ENCODE measurements at places on chromosomes 7 and 10.

- DNase-seq: no peak
Observed at GRCh38 chr10:72061491-72061890, 26.9 kb downstream of the SPOCK2 start.

GRCh38 chr10:92505044-92505443 lies 68.8 kb downstream of the IDE start:
- no peak for DNase-seq

DNA sequence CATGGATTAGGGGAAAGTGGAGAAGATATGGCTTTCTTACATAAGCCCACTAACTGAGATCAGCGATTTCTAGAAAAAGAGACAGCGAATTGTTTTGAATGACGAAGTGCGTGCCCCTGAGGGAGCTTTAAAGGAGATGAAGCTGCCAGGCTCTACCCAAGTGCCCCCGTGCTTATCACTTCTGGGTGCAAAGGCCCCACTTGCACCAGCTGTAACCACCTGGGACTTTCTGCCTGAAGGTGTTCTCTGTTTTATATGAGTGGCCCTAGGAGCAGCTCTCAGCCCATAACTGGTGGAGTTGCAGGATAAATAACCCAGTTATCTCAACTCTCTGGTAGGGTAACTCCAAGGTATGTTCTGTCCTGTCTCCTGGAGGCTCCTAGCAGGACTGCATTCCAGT lies 20.4 kb upstream of the CARD11 start:
- DNase-seq: no peak

DNA sequence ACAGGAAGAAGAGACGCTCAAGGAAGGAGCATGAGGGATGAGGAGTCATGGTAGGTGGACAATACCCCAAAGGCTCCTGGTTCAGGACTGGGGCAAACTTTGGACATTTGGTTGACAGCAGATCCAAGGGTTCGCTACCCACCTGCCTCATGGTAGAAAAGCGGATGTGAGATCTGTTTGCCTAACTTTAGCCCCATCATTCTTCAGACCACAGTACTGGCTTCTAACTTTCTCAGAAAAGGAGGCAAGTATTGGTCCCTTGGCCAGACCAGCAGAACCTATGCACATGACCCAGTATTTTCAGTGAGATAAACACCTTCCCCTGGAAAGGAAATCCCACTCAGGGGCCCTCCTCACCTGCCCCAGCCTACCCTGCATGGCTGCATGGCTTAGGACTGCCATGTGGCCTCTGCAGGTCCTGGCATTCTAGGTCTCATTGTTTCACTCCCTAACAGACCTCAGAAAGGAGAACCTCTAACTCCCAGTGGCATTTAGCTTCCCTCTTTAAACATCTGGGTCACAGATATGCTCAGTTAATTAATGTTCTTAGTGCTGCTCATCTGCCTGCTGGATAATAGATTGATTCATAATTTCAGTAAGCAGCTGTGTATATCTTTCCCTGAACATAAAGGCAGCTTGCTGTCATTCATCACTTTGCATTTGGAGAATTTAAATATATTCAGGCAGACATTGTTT lies 574.1 kb downstream of the GALNT17 start:
- no peak for DNase-seq

DNA sequence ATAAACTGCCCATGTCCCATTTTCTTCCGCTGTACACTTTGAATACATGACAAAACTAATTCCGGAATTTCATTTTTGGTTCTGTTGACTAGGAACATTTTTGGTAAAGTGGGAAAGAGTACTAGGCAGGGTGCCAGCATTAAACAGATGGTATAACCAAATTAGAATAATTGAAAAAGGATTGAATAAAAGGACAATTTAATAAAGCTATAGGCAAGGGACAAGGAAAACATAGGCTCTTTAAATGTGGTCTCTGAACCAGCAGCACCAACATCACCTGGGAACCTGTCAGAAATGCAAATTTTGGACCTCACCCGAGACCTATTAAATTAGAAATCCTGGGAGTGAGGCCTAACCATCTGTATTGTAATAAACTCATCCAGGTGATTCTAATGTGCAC lies 376.9 kb downstream of the LRRTM3 start:
- DNase-seq: no peak

DNA sequence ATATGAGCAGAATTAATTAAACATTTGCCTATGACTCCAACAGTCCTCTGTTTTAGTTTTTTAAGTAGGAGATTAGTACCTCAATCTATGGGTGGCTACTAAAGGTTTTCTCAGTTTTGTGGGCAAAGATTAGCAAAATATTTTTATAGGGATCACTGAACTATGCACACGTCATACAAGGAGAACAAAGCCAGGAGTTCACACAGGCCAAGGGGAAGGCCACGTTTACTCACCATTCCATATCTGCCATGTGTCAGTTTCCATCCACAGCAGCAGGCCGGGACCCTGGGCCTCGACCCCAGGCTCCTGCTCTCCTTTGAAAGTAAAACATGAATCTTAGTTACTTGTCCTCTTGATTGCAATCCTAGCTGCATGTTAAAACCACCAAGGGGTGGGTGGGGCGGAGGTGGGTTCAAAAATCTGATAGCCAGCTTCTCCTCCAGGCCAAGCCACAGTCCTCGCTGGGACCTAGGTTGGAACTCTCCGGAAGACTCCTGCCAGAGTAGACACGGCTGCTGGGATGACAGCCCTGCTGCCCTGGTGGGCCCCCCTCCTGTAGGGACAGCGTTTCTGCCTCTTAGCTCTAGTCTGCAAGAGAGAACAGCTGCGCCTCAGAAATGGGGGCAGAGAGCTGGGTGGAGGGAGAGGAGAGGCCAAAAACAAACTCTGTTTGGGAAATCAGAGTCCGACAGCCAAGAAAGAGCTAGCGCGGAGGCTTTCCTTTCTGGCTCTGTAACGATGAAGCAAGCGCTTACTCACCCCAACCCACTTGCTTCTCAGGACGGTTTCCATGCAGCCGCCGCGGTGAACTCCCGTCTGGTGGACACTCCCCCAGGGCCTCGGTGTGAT lies 35.6 kb downstream of the PITRM1 start:
- DNase-seq: no peak

DNA sequence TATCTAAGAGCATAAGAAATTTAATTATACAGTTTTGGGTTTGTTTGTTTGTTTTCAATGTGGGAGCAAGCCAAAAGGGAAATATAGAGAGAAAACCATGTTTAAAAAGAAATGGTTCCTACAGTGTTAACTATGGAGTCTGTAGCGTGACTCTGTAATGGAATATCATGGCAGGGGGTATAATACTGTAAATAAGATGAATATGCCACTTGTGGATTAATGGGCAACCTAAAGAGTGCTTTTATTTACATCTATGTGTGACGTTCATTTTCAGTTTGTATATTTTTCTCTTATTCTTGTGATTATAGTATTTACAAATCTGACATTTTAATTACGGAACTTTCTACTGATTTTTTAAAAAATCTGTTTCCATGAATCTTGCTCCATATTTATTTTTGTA lies 95.9 kb downstream of the POLL start:
- DNase-seq: no peak

DNA sequence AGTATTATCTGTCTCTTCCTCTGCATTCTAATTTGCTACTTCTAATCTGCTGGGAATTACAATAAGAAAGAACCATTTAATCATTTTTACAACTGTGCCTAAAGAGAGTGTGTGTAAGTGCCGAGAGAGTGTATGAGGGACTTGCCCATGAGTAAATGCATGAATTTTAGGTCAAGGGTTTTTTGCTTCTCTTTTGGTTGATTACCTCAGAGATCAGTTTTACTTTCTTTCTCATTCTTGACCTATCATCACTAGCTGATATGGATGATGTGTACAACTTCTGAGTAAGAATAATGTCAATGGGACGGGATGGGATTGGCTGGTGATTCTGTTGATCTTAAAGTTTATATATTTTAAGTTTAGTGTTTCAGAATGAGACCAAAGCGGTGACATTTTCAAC lies 47.8 kb downstream of the IKZF1 start:
- no peak for DNase-seq

- no peak for DNase-seq
Observed at GRCh38 chr7:33750177-33750576, 155.2 kb upstream of the BMPER start.

DNA sequence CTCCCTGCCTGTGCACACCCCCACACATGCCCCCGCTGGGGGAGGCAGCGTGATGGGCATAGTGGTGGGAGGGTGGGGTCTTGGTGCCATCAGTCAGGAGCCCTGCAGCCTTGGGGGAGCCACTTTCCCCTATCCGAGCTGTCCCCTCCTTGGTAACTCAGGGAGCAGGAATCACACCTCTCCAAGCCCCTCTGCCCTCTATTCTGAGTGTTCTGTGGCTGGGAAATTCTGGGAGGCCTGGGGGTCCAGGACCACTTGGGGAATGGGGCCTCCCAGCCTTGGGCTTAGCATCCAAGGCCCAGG lies 11.3 kb downstream of the DPYSL4 start:
- DNase-seq: no peak

GRCh38 chr10:80196950-80197315 lies 8.4 kb downstream of the ANXA11 start:
- DNase-seq: no peak

- no peak for DNase-seq
Observed at GRCh38 chr7:104650991-104651640, 322.7 kb downstream of the LHFPL3 start.

- no peak for DNase-seq
Observed at GRCh38 chr7:45890902-45891461, 2.7 kb downstream of the IGFBP1 start.

- DNase-seq: no peak
Observed at GRCh38 chr7:1678571-1679325, 8.7 kb downstream of the ELFN1 start.

DNA sequence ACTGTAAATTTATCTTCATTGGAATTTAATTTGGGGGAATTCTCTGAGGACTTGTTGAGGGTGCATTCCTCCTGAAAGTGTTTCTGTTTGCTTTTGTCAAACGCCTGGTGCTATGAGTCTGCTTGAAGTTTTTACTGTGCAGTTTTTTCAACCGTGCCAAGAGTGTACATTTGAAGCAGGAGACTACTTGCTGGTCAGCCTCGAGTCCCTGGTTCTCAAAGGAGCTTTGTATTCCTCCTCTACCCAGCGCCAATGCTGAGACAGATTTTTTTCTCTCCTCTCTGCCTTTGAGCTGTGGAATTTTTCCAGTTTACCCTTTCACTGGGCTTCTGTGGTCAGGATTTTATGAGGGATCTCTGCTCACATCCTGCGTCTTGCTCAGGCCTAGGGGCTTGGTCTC lies 62.1 kb downstream of the NPY start:
- no peak for DNase-seq

- DNase-seq: no peak
Observed at GRCh38 chr7:133828906-133829305, 298.2 kb upstream of the LRGUK start.

- DNase-seq: no peak
Observed at GRCh38 chr10:7945469-7946187, 108.9 kb upstream of the GATA3 start.

DNA sequence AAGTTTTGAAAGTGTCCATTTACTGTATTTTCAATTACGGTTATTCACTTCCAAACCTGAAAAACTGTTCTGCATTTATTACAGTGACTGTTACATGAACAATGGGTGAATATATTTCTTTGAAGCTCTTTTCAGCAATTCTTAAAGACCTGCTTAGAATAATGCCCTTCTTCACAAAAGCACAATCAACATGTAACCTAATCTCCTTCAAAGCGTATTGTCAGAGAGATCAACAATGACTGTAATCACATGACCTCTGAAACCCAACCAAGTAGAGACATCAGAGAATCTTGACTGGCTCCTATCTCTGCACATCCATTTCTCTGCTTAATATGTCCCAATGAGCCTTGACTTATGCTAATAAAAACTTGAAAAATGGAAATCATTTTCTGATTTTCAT lies 126.7 kb downstream of the NRCAM start:
- DNase-seq: no peak

DNA sequence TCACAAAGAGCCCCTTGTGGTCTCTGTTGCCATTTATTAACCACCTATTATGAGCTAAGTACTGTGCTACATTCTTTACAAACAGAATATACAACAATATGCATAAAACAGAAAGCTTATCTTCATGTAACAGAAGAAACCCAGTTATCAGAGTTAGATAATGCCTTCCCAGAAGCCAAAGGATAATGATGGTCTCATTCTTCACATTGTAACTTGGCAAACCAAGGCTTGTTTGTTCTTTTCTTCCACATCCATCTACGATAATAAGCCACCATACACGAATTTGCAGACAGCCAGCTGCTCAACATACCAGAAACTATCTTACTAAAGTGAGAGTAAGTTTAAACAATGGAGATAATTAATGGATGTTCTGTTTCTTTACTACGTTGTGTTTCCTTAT lies 127.6 kb downstream of the NEBL start:
- DNase-seq: no peak

- no peak for DNase-seq
Observed at GRCh38 chr10:121051171-121051570, 200.0 kb downstream of the WDR11 start.

GRCh38 chr7:44802418-44803025 lies 6.0 kb downstream of the PPIA start:
- DNase-seq: no peak

DNA sequence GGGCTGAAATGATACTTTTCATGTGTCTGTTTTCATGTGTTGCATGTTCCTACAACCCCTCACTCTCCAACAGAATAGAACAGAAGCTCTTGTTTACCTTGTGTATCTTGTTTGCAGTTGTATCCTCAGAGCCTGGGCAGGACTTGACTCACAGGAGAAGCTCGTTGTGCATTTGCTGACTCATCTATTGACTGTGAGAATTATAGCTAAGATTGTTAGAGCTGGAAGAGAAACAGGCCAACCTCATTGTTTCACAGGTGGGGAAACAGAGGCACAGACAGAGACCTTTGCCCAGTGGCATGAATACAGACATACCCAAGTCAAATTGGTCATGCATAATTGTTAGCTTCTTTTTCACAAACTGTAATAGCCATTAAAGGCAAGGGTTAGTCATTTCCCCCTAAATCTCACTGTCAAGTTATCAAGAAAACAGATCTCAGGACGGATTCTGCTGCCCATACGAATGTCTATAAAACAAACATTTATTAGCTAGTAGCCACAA lies 4.6 kb upstream of the TSPAN15 start:
- no peak for DNase-seq
